ENCODE measurements at places on chromosomes 7 and 10. TPM values are rescaled to one million over a fixed set of nuclear protein-coding genes. Genes with fewer than 3 reads are reported as not detected.

The BTBD16 gene
- polyA plus RNA-seq, result not detected

The LIPN gene
- polyA plus RNA-seq, result not detected

The TBRG4 gene
- 58.4 TPM for polyA plus RNA-seq

The WNT8B gene
- polyA plus RNA-seq, result 0.03 TPM

The RELN gene
- 2.6 TPM for polyA plus RNA-seq

The IGF2BP3 gene
- polyA plus RNA-seq, result 0.09 TPM

The UCN3 gene
- polyA plus RNA-seq, result 0.20 TPM

The ANKRD22 gene
- polyA plus RNA-seq, result 0.37 TPM

The TMEM270 gene
- polyA plus RNA-seq, result not detected

The OPN1SW gene
- not detected for polyA plus RNA-seq

The CREB5 gene
- 1.2 TPM for polyA plus RNA-seq

The LRRN3 gene
- polyA plus RNA-seq, result 59.6 TPM

The C7orf33 gene
- polyA plus RNA-seq, result not detected

The CCL24 gene
- 0.64 TPM for polyA plus RNA-seq

All from adrenal gland (tissue), 19 donors.